ENCODE measurements at places on chromosomes 5 and 9.
A peak's percentile ranks its signal among the peaks of the same experiment; 100 is the strongest.

DNA sequence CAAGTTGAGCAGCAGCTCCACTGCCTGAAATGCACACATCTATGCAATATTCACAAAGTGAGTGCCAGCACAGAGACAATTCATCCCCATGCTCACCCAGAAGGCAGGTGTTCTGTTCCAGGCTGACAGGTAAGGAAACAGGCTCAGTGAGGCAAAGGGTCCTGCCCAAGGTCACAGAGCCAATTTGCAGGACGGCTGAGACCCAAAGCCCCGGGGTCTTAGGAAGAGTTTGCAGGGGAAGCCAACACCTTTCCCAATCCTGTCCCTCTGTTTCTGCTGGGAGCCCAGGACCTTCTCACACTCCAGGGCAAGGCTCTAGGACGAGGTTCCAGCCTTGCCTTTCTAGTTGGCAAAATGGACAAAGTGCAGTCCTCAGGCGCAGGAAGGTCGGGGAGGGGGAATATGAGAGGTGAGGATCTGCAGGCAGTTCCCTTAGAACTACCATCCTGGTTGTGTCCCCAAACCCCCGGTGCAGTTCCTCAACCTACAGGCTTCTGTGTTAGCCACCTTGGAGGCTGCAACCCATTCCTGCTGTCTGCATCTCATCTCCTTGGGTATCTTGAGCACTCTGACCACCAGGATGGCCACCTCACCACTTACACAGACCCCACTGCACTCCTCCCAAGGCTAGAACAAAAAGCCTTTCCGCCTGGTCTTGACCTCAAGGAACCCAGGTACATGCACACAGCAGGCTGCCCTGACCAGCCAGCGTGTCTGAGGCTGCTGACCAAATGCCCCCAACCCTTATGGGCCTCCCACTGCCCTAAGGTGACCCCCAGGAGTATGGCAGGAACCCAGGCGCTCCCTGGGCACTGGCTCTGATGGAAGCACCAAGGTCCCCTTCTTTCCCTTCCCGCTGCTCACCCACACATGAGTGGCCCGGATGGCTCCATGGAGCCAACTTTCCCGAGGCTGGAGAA is 1.9 kb upstream of the BRD3 start:
- DNase-seq: no peak

DNA sequence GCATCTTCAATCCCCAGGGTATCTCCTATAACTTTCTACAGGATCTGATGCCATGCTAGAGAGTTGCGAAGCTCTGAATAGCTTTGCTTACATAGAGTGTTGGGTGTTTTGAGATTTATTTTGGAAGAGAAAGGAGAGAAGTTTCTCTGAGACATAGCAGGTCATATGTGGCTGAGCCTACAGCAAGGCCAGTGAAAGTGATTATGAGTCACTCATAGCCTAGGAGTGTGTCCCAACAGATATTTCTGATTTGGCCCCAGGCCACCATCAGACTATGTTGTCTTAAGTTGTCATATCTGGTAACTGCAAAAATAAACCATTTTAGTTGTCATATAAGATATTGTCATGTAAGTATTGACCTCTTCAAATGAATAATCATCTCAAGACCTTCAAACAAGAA is 132.0 kb upstream of the RAI14 start:
- peak; percentile 10 for DNase-seq

- no peak for DNase-seq
Observed at GRCh38 chr9:13899924-13900323, 414.0 kb downstream of the NFIB start.

DNA sequence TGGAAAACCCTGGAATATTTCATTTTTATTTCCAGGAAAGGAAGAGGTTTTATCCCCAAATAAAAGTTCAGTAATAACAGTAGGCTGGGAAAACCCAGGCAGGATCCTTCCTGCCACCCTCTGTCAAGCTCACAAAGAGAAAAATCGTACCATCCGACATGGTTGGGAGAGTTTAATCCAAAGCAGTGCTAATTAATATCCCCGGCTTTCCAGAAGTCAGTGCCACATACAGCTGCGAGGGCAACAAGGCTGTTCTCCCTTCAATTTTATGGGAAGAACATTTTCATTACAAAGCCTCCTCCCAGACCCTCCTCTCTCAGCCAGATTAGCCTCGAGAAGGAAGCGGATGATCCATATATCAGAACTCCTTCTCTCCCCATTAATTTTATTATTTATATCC is 95.5 kb downstream of the PAX5 start:
- no peak for DNase-seq

GRCh38 chr5:133245191-133246052 is 193.6 kb downstream of the HSPA4 start:
- peak; percentile 77 for DNase-seq

DNA sequence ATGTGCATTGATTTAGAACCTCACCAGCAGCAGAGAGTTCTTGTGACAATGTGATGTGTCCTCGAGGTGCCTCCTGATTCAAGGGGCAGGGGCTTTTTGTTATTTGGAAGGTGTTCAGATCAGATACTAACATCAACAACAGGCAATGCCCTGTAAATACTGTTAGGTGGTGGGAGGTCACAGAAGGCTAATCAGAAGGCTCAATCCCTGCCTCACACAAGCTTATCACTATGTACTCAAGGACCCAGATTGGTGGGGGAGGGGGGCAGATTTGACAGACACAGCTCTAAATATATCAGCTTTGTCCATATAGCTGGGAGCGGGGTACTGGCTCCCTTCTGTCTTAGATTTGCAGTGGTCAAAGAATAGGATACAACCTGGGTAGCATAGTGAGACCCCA is 2.6 kb downstream of the FRMPD1 start:
- DNase-seq: no peak

DNA sequence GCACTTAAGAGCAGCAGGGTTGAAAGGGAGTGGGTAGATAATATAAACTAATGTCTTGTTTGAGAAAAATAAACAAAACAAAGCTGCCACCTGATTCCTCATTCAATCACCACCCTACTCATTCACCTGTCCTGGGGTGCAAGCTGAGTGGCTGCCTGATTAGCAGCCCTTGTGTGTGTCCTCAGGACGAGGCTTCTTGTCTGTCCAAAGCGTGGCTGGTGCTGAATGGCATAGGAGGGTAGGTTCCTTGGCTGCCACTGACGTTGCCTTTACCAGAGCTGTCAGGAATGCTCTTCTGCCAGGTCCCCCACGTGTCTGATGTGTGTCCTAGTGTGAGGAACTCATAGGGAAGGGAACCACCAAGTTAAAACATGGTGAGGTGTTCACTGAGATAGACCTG is 146.6 kb upstream of the SLC24A2 start:
- DNase-seq: no peak

DNA sequence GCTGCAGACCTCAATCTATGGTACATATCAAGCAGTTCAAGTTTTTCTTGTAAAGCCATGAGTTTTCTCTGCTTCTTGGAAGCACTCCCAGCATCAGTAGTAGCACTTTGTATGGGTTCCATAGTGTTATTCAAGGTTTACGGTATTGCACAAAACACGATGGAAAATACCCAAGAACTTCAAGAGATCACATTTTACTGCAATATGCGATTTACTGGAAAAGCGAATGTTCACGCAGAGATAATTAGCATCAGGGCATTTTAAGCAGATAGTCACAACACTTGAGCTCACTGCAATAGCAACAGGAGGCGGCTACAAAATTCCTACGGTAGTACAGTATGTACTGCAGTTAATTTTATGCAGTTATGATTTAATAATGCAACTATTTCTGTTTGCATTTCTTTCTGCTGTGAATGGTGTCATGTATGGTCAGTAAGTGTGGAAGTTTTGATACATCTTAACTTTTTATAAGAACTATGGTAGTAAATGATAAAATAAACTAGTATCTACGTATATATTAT is 200.8 kb downstream of the SMARCA2 start:
- DNase-seq: no peak

- peak; percentile 63 for DNase-seq
Observed at GRCh38 chr5:157594675-157595459, 19.3 kb upstream of the ADAM19 start.

- no peak for DNase-seq
Observed at GRCh38 chr5:171432583-171433351, 13.3 kb downstream of the FGF18 start.

GRCh38 chr9:10700915-10701314 is 88.1 kb upstream of the PTPRD start:
- DNase-seq: no peak

DNA sequence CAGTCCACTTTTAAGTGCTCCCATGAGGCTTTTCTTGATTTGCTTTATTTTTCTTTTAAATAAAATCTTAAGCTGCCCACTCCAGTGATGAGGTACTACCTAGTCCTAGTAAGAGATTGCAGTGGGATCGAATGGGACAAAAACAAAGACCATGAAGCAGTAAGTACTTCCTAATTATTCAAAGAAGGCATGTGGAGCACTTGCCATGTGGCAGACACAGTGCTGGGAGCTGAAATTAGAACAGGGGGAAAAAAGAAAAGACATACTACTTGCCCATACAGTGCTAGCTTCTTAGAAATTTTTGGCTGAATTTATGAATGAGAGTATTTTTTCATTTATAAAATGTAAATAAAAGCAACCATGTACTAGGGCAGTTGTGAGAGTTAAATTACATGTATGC is 239.9 kb upstream of the TNC start:
- no peak for DNase-seq

GRCh38 chr9:108742191-108742590 is 113.6 kb downstream of the ACTL7B start:
- no peak for DNase-seq

GRCh38 chr5:179852993-179853547 is 5.5 kb downstream of the MRNIP start:
- DNase-seq: no peak

DNA sequence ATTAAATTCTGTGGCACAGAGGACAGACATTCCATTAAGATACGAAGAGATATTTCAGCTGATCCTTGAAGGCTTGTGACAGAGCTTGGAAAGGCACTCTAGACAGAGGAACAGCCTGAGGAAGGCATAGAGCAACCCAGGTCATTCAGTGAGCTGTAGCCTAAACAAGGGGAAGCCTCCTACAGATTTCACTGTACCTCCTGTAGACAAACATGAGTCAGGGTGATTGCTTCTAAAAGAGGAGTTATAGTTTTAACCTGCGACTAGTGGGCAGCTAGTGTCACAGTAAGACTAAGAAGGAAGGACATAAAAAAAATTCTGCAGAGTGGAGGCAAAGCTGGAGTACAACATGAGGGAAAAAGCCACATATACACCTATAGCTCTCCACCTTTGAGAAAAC is 43.5 kb upstream of the ANKDD1B start:
- peak; percentile 69 for DNase-seq

DNA sequence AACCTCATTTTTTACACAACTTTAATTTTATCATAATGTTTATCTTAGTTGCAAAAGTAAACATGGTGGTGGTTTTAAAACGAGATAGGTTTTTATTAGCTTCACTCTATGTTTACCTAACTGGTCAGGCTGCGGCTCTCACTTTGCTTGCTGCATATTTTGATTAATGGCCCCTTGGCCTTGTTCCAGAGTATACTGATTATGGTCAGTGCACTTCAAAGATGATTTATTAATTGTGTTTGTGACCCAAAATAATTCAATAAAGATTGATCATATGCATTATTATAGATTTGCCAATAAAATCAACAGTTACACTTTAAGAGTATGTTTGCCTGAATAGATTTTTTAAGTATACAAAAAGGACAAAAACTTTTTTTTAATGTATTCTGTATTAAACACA is 188.0 kb downstream of the XRCC4 start:
- DNase-seq: no peak

DNA sequence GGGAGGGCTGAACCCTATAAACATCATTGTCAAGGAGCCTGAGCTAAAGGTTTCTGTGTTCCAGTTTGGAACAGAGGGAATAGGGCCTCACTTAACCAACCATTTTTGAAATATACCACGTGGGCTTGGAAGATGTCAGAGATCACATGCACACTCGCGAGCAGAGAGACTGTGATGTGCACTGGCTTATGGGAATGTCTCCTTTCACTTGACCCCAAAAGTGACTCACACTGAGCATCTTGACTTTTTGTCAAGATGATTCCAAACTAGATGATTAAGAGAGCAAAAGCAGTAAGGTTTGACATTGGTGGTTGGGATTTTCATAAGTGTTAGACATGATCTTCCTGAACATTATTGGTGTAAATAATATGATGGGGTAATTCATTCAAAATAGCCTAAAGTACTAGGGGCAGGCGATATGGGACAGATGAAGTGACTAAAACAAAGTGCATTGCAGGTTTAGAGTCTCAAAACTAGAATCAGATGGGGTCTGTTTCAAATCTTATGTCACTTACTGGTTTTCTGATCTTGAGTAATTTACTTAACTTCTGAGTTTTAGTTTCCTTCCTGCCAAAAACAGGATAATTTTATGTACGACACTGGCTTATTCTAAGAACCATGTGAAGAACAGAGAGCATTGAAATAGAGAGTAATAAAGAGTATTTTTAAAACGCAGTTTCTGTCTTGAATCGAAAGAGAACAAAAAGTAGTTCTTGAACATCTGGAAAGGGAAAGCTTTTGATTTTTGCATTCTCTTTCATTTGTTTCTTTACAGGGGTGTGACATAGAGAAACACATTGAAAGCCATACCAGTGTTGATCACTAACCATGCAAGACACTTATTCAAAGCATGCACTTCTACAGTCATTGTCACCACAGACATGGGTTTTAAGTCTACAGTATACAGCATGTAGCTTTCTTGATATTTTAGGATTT is 383.0 kb downstream of the DIRAS2 start:
- DNase-seq: peak; percentile 6

- no peak for DNase-seq
Observed at GRCh38 chr9:128062846-128063831, 4.0 kb downstream of the NAIF1 start.

GRCh38 chr9:88757406-88758010 is 222.5 kb downstream of the NXNL2 start:
- no peak for DNase-seq

- DNase-seq: no peak
Observed at GRCh38 chr5:134406390-134406789, 5.3 kb downstream of the CDKN2AIPNL start.

DNA sequence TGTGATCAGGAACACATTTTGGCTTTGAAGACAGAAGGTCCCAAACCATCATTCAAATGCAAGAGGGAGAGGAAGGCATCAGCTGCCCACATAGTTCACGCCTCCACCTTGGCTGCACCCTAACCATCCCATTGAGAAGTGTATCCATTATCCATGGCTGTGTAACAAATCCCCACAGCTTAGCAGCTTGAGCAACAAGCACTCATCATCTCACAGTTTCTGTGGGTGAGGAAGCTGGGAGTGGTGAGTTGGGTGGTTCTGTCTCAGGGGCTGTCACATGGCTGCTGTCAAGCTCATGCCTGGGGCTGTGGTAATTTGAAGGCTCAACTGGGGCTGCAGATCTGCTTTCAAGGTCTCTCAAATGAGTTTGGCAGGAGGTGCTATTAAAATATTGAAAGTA is 23.0 kb upstream of the CEP72 start:
- no peak for DNase-seq

GRCh38 chr5:147371290-147371689 is 136.5 kb downstream of the STK32A start:
- DNase-seq: no peak

DNA sequence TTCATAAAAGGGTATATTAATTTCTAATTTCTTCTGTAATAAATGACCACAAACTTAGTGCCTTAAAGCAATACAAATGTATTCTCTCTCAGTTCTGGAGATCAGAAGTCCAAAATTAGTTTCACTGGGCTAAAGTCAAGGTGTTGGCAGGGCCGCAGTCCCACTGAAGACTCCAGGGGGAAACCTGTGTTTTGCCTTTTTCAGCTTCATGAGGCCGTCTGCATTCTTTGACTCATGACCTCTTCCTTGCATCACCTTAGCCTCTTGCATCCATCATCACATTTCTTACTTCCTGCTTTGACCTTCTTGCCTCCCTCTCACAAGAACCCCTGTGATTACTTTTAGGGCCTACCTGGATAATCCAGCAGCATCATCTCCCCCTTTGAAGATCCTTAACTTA is 42.0 kb upstream of the ALDH1B1 start:
- DNase-seq: no peak
